ENCODE measurements at places on chromosomes 2 and 18.

DNA sequence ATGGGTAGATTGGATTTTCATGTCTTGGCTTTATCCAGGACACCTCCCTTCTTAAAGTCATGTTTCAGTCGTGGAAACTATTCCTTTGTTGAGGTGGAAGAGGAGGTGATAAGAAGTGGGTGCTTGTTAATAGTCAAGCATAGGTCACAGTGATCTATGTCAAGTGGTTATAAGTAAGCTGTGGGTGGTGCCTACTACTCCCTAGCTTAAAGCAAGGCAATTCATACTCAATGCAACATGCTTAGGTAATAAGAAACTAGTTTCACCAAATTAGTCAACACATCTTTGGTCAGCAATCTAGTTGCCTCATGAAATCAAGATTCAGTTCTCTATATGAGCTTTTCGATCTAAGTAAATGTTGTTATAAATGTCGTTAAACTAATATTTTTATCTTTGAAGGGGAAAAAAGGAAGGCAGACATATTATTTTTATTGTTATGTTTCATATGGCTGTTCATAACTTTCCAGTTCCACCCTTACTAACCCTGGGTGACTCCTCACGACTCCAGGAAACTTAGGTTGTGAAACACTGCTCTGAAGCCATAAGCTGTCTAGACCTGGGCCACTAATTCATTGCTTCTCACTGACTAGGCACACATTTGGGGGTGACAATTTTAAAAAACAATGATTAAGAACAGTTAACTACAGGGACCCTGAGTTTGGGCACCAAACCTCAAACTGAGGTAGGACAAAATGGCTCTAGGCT lies 5.8 kb upstream of the ABCB11 start:
- DNase-seq, result no peak

DNA sequence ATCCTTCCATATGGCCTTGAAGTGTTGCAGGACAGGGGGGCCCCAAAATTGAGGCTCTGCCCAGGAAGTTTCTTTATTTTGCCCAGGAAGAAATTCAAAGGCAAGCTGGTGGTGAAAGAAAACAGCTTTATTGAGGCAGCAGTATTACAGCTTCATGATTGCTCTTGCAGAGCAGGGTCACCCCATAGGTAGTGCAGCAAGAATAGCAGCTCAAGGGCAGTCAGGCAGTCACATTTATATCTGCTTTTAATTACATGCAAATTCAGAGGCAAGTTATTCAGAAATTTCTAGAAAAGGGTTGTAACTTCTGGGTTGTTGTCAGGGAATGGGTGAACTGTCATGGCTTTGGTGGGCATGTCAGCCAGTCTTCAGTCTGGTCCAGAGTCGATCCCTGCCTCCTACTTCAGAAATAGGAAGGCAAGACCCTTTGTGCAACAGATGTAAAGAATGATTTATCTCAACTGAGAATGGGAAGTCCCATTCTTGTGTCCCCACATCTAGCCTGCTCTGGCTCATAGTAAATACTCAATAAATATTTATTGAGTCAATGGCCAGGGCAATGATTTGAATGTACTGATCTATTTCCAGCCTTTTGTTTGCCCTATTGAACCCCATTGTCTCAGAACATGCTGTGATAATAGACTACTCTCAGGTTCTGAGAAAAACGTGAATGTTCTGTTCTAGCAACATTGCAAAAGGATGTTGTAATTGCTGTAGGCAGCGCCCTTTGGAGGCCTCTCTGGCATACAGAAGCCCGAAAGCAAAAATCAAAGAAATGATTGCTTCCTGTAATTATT lies 129.8 kb downstream of the MYO3B start:
- DNase-seq, result no peak

DNA sequence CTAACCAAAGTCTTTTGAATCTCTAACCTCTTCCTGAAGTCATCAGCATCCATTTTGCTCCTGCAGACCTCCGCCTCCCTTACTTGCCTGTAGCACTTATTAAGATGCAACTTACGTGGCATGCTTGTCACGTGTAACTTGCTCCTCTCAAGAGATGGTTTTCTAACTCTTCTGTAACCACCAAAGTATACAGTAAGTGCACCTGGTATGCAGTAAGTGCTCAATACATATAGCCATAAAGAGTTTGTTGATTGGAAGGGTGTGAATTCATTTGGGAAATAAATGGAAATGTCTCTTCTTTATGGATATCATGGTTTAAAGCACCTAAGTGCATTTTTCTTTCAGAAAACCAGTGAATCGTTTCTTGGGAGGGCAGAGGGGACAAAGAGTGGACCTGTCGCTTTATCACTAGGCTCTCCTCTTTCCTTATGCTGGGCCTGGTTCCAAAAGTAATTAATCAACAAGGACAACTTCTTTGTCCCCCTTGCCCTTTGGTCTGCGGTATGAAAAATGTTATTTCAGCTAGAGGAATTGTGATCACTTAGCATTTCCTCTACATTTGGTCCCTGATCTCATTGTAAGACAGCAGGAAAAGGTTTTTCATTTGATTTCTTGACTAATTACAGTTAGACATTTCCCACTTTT lies 370.0 kb upstream of the SPRED2 start:
- no peak for DNase-seq

- no peak for DNase-seq
Measured at GRCh38 chr18:42437646-42438045, 482.6 kb downstream of the PIK3C3 start.

DNA sequence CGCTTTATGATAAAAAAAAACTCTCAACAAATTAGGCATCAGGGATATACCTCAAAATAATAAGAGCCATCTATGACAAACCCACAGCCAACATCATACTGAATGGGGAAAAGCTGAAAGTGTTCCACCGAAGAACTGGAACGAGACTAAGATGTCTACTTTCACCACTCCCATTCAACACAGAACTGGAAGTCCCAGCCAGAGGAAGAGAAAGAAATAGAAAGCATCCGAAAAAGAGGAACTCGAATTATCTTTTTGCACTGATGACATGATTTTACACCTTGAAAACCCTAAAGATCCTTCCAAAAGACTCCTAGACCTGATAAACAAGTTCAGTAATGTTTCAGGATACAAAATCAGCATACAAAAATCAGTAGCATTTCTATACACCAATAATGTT lies 121.6 kb downstream of the ZRANB3 start:
- DNase-seq, result no peak

DNA sequence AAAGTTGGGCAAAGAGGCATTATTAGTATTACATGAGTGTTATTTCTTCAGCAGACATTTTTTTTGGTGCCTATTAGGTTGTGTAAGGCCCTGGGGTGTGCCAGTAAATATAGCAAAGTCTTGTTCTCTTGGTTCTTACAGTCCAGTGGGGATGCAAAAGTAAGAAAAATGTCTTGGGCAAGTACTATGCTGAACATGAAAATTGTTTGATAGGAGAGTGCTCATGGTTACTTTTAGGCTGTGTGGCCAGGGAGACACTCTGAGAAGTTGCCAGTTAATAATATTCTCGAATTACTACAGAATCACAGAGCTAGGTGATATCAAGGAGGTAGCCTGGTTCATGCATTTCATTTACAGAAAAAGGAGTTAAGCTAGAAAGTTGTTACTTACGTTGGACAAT lies 1.9 kb downstream of the AGFG1 start:
- no peak for DNase-seq

GRCh38 chr2:190576573-190576972 lies 42.1 kb upstream of the NEMP2 start:
- no peak for DNase-seq

- DNase-seq, result no peak
Measured at GRCh38 chr18:45957100-45957499, 10.0 kb downstream of the EPG5 start.

- DNase-seq, result peak; percentile 12
Measured at GRCh38 chr2:118856978-118857676, 9.7 kb upstream of the EN1 start.

DNA sequence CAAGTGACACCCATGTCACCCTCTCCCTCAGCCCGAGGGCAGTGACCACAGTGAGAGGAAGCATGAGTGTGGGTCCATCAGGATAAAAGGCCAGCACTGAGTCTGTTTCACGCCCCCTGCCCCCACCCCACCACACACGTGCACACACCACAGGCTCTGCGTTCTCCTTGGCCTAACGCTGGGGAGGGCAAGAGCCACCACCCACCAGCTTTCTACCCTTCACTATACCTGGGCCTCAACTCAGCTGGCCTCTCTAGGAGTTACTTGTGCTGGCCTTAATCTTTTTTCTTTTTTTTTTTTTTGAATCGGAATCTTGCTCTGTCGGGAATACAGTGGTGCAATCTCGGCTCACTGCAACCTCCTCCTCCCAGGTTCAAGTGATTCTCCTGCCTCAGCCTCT lies 140.5 kb downstream of the ZFP36L2 start:
- no peak for DNase-seq

DNA sequence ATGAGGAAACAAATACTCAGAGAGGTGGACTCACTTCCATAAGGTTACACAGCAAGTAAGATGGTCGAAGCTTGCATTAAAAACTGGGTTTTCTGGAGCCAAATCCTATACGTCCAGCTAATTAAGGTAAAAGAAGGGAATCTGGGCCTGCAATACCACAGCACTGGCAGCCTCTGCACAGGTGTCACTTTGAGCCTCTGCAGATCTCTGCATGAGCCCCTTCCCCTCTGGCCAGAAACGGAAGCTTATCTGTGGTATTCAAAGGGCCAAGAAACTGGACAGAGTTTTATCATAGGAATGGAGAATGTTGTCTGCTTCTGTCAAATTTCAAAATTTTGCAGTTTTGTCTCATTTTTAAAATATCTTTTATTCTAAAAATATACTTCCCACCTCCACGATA lies 76.1 kb downstream of the OSR1 start:
- no peak for DNase-seq

- no peak for DNase-seq
Measured at GRCh38 chr2:62692225-62692624, 13.3 kb upstream of the EHBP1 start.

GRCh38 chr2:86787736-86788135 lies 3.0 kb downstream of the CD8A start:
- DNase-seq, result no peak

DNA sequence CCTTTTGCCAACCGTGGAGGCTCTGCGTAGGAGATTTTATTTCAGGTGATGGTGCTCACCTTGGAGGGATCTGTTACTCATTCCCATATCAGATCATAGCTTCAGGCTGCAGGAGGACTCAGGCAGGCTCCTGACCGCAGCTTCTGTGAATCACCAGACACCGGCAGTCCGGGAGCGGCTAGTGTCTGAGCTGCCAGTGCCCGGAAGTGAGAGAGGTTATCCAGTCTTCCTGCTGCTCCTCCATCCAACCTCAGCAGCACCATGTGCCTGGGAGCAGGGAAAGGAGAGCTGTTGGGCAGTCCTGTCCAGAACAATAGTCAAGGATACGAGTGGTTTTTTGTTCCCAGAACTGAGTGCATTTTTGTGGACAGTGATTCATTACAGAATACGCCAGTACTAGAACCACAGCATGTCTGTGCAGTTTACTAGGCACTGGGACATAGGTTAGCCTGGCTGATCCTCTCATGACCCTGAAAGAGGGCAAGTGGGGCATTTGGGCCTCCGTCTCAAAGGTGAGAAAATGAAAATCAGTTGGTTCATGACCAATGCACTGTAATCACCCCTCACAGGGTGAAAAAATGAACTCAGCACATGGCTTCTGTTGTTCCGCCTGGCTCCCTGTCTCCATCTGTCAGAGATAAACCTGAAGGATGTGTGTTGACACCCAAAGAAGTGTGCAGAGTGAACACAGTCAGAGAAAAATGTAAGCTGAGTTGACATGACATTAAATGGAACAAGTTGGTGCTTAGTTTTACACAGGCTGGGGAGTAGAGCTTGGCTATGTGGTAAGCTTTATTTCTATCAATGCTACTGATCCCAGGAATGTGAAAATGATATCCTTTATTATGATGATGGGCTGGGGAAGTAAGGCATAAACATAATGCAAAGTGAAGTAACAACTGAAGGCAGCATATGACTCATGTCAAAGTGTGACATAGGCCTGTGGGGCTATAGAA lies 12.2 kb downstream of the FHOD3 start:
- no peak for DNase-seq

DNA sequence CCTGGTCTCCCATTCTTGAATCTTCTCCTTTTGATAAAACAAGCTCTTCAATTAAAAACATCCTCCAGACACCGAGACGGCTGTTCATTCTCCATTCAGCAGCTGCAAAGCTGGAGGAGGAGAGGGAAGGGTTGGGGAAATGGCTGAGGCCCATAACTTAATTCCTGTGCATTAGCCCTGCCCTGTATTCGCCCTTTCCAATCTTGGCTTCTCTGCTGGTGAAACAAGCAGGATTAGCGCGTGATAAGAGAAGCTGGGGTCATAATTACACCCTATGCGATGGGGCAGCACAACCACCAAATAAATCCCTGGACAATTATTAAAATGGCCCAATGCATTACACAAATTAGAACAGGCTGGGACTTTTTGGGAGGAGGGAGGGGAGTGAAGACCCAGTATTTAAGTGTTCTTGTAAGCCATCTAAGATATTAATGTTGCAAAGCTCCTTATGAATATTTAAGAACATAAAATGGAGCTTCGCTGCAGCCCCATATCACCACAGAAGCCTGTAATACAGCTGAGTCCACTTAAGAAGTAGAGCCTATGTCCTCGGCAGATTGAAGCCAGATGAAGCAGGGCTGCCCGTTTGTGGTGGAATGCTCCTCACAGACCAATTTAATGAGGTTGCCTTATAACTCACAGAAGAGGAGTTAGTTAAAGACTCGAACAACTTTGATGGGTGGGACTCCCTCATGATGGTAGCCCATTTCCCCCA lies 176.6 kb upstream of the SKOR2 start:
- no peak for DNase-seq

DNA sequence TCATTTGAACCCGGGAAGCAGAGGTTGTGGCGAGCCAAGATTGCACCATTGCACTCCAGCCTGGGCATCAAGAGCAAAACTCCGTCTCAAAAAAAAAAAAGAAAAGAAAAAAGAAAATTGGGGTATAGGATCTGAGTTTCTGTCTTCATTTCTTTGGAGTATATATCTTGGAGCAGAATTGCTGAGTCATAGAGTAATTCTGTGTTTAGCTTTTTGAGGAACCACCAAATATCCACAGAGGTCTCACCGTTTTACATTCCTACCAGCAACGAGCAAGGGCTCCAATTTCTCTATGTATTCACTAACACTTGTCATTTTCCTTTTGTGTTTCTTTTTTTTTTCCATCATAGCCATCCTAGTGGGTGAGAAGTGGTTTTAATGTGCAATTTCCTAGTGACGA lies 87.6 kb upstream of the TEX51 start:
- no peak for DNase-seq

- DNase-seq, result no peak
Measured at GRCh38 chr2:42922790-42923579, 130.6 kb upstream of the HAAO start.

DNA sequence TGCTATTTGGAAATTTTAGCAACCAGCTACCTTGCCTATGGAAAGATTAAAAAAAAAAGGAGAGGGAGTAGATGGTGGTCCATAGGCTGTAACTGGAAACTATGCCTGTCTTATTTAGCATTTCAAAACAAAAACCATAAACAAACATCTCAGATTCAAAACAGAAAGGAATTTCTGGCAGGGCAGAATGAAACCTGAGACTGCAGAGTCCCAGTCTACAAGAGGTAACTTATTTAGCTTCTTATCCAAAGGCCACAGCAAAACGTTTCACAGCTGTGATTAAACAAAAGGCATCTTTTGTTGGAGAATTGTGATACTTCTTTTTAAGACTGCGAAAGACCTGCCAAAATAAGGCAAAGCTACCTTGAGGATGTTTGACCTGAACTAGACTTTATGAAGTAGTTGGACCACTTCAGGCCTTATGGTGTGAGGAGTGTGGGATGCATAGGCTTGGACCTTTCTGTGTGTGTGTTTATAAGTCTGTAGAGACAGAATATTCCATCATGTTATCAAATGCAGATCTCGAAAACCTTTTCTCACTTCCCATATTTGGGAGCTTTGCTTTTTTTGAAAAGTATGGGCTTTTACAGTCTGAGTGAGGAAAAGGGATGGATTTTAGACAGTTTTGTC lies 11.0 kb downstream of the CRIM1 start:
- no peak for DNase-seq

Data from memory B cell (primary cell).